ENCODE measurements at places on chromosomes 3 and 15. TPM values are rescaled to one million over a fixed set of nuclear protein-coding genes. Genes with fewer than 3 reads are reported as not detected.

GRCh38 chr15:78329625-78330024 is 10.5 kb upstream of the CRABP1 start:
- DNase-seq, result no peak

GRCh38 chr3:155363690-155364070 is 70.2 kb upstream of the STRIT1 start:
- DNase-seq, result no peak

GRCh38 chr3:76178412-76178811 is 393.1 kb upstream of the ZNF717 start:
- no peak for DNase-seq

TMCO5A gene
- not detected for total RNA-seq

- no peak for DNase-seq
These were observed 363.0 kb downstream of the FGF12 start for GRCh38 chr3:192364316-192364715.

GRCh38 chr15:57323806-57324589 is 52.3 kb upstream of the CGNL1 start:
- peak; percentile 82 for DNase-seq

SHF gene
- 0.33 TPM for total RNA-seq

TRIM42 gene
- total RNA-seq, result not detected

ROPN1B gene
- not detected for total RNA-seq

NPAP1 gene
- total RNA-seq, result not detected

- no peak for DNase-seq
These were observed 5.9 kb downstream of the CYP19A1 start for GRCh38 chr15:51332206-51333147.

RLBP1 gene
- total RNA-seq, result not detected

DNA sequence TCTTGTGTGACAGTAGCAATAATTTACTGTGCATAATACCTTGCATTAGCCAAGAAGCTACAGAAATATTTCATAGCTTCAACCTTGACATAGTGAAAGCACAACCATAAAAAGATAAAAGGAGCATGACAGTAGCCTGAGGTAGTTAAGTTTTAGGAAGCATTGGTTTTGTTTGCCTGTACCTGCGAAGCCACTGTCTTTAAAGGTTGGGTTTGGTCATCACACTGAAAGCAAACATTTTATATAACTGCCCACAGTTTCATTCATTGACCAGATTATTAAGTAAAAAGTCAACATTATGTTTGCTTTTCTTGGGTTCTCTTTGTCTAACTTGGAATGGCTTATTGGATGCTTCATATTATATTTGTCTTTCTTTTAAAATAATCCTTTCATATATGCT is 450.1 kb upstream of the IL12A start:
- DNase-seq, result no peak

GRCh38 chr3:42935472-42935871 is 29.5 kb downstream of the ZNF662 start:
- DNase-seq, result no peak

SLC6A11 gene
- total RNA-seq, result 0.95 TPM

DNA sequence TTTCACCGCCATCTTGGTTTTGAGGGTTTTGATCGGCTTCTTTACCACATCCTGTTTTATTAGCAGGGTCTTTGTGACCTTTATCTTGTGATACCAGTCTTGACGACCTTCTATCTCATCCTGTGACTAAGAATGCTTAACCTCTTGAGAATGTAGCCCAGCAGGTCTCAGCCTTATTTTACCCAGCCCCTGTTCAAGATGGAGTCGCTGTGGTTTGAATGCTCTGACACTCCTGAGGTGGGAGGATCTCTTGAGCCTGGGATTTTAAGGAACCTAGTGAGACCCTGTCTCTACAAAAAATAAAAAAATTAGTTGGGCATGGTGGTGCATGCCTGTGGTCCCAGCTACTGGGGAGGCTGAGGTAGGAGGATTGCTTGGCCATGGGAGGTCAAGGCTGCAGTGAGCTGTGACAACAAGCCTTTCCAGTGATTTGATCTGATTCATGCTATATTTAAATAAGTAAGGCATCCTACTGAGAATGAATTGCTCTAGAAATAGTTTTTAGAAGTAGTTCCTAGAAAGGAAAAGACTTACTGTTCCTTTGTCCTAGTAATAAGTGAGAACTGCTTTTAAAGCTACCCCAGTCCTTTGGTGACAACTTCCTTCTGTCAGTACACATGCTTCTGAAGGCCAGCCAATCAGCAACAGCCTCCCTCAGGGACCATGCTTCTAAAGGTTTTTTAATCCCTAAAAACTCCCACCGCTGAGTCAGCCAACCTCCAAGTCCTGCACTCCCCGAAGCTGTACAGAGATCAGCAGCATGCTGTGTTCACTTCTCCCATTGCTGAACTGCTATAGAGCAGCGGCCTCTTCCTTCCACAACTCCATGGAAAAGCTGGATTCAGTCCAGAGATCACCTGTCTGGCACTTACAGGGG is 9.1 kb upstream of the CEMIP start:
- DNase-seq, result no peak

GRCh38 chr3:87207460-87207859 is 19.6 kb upstream of the CHMP2B start:
- DNase-seq, result no peak

GRCh38 chr15:78284758-78285157 is 14.7 kb downstream of the SKIC8 start:
- DNase-seq, result no peak

- DNase-seq, result no peak
These were observed 76.8 kb upstream of the SOX14 start for GRCh38 chr3:137687181-137687879.

DNA sequence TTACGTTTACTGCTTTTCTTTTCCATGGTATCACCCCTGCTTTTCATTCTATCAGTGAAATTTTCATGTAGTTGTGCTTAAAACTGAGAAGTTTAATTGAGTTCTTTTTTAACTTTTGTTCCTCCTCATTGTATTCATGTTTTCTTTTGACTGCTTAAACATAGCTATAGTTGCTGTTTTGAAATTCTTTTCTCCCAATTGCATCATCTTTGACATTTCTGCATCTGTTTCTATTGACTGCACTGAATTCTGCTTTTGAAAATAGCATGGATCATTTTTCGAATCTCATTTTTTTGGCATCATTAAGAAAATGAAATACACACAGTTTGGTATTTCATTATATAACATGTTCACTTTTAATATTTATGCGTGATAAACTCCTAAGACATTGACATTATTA is 694.9 kb downstream of the MECOM start:
- DNase-seq, result no peak

CD200R1 gene
- total RNA-seq, result 0.67 TPM

CDHR4 gene
- total RNA-seq, result 0.10 TPM

HCN4 gene
- total RNA-seq, result not detected

IP6K1 gene
- 19.5 TPM for total RNA-seq
